ENCODE measurements at places on chromosomes 2 and 18.

DNA sequence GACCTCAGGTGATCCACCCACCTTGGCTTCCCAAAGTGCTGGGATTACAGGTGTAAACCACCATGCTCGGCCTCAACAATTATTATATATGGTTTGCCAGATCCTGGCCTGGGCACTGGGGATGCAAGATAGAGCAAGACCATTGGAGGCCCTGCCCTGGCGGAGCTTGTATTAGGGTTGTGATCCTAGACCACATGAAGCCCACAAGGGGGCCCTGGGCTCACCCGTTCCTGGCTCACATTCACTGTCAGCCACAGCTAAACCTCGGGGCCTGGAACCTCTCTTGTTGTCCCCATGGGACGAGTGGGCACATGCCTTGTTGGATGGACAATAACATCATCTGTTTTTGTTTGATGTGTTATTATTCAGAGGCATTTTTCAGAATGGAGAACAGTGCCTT is 14.9 kb downstream of the HPCAL1 start:
- DNase-seq, result no peak

DNA sequence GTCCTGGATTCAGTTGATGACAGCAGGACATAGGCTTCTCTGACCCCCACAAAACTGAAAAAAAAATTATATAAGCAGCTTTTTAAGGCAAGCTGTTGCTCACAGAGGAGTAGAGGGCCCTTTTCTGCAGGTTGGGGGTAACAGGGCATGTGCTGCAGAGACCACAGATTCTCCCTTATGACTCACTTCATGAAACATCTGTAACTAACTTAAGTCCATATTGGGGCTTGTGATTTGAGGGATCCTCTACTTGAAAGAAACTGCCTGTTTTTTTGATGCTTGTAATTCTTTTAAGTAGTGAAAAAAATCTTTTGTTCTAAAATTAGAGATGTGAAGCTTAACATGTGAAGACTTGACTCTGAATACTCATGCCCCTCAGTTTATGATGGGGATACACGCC is 33.4 kb downstream of the XRCC5 start:
- DNase-seq, result no peak

DNA sequence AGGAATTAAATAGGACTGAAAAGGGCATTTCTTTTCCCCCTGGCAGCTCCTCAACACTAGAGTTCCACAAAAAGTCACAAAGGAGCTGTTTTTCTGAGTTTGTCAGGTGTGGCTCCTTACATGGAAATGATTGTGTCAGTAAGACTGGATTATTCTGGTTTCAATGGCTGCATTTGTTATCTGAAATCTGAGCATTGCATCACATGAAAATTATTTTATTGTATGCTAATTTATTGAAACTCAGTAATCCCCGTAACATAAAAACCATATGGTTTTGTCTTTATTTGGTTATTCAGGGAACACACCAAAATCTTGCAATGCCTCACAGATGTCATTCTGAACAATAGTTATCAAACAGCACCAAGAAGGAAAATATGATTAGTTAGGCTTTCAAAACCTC is 439.7 kb upstream of the TNP1 start:
- DNase-seq, result no peak

DNA sequence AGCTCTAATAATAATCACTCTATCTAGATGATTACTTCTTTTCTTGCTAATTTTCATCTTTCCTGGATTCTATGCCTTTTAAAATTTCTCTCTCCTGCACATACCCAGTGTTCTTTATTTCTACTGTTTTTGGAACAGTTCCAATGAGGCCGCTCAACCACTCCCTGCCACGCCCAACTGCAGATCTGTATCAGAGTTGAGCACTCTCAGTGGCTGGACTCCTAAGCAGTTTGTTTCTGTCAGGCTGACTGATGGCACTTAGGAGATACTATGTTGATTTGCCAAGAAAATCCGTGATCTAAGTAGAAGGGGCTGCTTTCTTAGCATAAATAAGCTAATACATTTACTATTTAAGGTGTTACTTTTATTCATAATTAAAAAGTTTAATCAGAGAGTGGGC is 192.8 kb downstream of the ARHGAP15 start:
- no peak for DNase-seq

GRCh38 chr2:202508686-202509085 is 126.1 kb upstream of the FAM117B start:
- DNase-seq, result no peak

DNA sequence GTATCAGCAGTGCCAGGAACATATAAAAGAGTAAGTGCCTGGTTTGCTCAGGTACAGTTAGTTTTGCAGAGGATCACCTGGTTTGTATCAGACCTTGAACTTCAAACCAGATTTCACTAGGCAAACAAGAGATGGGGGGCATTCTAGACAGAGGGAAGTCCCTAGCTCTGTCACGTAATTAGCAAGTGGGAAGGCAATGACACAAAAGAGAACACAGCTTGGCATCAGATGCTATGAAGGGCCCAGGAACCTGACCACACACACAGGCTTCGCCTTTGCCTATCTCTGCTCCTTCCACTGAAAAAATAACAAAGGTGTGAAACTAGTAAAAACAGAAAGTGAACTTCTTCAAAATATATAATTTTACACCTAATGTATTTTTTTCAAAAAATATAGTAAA is 62.6 kb downstream of the CERKL start:
- DNase-seq, result no peak

GRCh38 chr2:196884368-196884767 is 42.1 kb downstream of the PGAP1 start:
- DNase-seq, result no peak

DNA sequence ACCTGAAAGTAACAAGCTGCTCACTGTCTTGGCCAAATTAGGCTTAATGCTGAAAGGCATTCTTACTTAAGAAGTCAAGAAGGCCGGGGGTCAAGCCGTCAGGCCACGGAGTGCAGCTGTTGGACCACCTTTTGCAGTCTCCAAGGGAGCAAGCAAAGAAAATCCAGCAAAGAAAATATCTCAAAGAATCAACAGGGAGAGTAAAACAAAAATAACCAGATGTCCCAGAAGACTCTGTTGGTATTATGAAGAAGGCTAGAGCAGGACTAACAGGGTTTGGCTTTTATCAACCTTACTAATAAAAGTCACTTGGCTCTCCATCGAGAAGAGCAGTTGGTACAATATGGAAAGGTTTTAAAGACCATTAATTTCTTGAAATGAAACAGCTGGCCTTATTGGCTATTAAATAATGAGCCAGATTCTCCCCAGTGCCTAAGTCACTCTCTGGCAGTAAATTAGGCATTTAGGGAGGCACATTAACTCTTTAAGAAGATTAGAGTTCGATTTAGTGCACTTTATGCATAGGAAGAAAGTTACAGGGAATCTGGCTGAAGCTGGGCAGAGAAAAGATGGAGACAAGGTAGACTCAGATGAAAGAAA is 110.8 kb upstream of the NRP2 start:
- DNase-seq, result no peak

Data from HuH-7 (cell line).